Hematopoietic multipotent progenitor cell treated with erythropoietin and hydrocortisone succinate and interleukin-3 and kit ligand, for 8 days (in vitro differentiated cells): ENCODE measurements at places on chromosomes 6 and 20.
A peak's percentile ranks its signal among the peaks of the same experiment; 100 is the strongest.

- DNase-seq: no peak
Observed at GRCh38 chr20:18390201-18390600, 76.6 kb downstream of the DZANK1 start.

GRCh38 chr20:50277064-50277415 is 86.4 kb downstream of the CEBPB start:
- no peak for DNase-seq

DNA sequence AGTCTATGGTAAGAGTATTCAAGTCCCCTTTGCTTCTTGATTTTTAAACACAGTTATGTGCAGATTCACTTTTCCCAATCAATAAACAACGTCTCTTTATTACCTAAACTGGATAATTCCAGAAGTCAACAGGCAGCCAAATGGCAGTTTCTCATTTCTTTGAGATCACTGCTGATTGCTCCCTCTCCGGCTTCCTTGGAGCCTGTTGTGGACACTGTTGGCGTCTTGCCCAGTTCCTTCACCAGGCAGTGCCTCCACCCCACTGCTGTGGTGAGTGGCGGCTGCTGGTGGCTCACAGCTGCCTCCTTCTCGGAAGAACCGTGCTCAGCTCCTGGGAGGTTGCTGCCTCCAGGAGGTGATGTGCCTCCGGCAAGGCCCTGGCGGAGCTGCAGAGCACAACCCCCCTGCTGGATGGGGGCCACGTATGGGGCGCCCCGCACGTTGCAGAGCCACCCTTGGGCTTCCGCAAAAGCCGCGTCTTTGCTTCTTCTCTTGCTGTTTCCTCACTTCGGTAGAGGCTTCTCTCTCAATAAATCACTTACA is 105.1 kb upstream of the CNKSR3 start:
- DNase-seq: peak; percentile 78

DNA sequence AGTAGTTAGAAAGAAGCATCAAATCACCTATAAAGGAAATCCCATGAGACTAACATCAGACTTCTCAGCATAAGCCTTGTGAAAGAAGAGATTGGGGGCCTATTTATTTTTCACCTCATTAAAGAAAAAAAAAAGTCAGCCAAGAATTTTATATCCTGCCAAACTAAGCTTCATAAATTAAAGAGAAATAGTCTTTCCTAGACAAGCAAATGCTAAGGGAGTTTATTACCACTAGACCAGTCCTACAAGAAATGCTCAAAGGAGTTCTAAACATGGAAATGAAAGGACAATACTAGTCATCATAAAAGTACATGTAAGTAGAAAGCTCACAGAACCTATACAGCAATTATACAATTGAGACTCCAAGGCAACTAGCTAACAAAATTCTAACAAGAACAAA is 96.5 kb upstream of the OLIG3 start:
- no peak for DNase-seq

DNA sequence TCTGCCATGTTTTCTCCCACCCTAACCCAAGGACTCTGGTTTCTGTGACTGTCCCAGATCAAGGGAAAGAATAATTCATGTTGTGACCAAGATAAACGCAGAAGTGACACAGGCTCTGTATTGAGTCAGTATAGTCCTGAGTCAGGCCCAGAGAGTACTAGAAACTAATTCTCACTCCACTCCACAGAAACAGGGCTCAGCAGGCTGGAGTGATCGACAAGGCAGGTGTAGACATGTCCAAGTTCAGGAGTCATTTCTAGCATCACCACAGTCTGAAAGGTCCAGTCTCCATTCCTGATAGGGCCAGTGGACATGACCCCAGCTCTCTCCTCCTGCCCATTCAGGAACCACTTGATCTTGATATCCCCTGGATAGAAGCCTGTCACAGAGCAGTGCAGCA is 2.7 kb downstream of the HLA-DOB start:
- DNase-seq: no peak

DNA sequence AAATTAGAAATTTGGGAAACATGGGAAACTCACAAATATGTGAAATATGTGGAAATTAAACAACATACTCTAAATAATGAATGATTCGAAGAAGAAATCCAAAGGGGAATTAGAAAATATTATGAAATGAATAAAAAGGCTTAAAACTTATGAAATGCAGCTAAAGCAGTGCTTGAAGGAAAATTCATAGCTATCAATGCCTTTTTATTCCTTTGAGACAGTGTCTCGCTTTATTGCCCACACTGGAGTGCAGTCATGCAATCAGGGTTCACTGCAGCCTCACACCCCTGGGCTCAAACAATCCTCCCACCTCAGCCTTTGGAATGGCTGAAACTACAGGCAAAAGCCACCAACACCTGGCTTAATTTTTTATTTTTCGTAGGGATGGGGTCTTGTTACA is 7.9 kb upstream of the TGIF2 start:
- DNase-seq: no peak
